ENCODE measurements at places on chromosomes 3 and 15. TPM values are rescaled to one million over a fixed set of nuclear protein-coding genes. Genes with fewer than 3 reads are reported as not detected.

The CPNE9 gene
- total RNA-seq = not detected

The HESX1 gene
- not detected for total RNA-seq

The KCNAB1 gene
- total RNA-seq = 15.1 TPM

The SERPINI2 gene
- total RNA-seq = not detected

The TEX55 gene
- total RNA-seq = not detected

The PEX11A gene
- total RNA-seq = 34.2 TPM

The KAT2B gene
- total RNA-seq = 10.5 TPM

The CHDH gene
- 0.53 TPM for total RNA-seq

The GOLGA8S gene
- total RNA-seq = not detected

The MASP1 gene
- total RNA-seq = 2.6 TPM

The SYNPR gene
- not detected for total RNA-seq

The CCDC33 gene
- not detected for total RNA-seq

The KLHL40 gene
- total RNA-seq = not detected

The CDHR4 gene
- total RNA-seq = not detected

The SAMMSON gene
- 2.2 TPM for total RNA-seq

The ZNF609 gene
- total RNA-seq = 16.0 TPM

DNA sequence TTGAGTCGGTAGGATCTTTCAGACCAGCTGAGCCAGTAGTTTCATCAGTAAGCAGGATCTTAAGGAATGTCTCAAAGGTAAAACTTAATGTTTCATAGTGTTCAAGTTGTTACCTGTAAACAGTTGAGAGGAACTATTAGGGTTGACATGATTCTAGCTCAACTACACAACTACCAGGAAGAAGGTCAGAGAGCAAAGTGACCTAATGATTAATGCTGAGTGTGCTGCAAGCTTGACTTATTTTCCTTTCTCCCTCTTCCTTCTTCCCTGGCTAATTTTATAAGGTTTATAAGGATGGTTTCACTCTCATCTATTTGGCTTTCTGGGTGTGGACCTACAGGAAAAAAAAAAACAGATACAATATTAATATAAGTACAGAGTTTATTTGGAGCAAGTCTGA is 30.2 kb upstream of the LHFPL4 start:
- no peak for DNase-seq

- DNase-seq = no peak
These were observed 628.2 kb upstream of the CFAP20DC start for GRCh38 chr3:59677747-59678702.

DNA sequence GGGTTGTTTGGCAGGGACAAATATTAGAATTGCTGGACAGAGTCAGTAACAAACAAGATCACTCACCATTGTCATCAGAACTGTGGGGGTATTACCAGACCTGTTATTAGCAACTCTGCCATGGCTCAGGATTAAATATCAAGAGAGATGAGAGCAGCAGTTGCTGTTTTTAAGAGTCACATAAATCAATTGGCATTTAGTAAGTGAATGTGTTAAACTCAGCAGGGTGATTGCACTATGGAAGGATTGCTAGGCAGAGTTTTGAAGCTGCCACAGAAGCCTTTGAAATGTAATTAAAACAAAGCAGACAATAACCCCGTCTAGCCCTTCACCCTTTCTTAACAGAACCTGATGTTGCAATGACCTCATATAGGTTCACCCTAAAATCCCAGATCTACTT is 238.8 kb downstream of the GAP43 start:
- DNase-seq = no peak

GRCh38 chr3:148106062-148106461 is 591.6 kb upstream of the AGTR1 start:
- DNase-seq = no peak

DNA sequence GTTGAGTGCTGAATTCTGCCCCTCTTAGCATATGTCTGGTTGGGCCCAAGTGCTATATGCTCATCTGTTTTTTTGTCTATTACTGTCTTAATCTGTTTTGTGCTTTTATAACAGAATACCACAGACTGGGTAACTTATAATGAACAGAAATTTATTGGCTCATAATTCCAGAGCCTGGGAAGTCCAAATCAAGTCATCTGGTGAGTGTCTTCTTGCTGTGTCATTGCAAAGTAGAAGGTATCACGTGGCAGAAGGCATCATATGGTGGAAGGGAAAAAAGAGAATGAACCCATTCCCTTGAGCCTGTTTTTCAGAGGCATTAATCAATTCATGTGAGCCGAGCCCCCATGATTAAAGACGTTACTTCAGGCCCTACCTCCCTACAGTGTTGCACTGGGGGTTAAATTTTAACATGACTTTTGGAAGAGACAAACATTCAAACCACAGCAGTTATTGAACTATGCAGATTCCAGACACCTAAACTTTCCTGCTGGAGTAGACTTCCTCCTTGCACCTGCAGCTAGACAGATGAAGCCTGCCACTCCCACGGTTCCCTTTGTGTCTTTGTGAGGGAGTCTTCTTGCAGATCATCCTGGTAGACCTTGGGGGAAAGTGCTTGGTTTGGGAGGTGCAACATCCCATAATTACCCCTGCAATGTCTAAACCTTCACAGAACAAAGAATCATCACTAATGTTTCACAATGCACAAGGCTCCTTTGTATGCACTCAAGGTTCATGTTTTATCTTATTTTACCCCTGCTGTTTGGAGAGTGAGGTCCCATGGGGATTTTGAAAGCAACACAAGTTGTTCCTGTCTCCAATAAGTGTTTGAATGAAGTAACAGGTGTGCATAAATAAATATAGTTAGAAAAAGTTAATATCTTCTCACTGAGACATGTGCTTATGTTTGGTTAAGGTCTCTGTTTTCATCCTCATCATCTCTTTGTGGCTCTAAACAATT is 64.7 kb upstream of the XCR1 start:
- DNase-seq = no peak

GRCh38 chr3:138460536-138461205 is 26.3 kb downstream of the ESYT3 start:
- DNase-seq = peak; percentile 51

DNA sequence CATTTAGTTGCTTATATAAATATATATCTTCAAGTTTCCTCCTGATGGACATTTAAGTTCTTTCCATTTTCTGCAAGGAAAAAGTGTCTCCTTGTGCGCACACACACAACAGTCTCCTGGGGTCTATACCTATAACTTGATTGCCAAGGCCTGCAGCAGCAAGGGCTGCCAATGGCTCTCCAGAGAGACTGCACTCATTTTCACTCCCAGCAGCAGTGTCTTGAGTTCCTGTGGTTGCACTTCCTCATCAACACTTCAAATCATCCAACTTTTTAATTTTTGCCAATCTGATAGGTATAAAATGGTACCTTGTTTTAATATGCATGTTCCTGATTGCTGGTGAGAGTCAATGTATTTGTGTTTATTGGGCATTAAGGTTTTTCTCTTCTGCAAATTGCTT is 23.1 kb downstream of the TNFAIP8L3 start:
- DNase-seq = no peak

DNA sequence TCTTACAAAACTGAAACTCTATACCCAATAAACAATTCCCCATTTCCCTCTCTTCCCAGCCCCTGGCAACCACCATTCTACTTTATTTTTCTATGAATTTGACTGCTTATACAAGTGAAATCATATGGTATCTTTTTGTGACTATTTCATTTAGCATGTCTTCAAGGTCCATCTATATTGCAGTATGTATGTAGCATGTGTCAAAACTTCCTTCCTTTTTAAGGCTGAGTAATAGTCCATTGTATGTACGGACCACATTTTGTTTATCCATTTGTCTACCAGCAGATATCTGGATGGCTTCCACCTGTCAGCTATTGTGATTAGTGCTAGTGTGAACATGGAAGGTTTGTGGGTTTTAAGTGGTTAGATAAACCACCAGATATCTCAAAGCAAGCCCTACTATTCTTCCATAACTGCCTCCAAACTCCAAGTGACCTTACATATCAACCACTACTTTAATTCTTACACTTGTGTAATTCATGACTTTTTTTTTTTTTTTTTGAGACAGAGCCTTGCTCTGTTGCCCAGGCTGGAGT is 134.7 kb downstream of the TMCC1 start:
- DNase-seq = no peak

DNA sequence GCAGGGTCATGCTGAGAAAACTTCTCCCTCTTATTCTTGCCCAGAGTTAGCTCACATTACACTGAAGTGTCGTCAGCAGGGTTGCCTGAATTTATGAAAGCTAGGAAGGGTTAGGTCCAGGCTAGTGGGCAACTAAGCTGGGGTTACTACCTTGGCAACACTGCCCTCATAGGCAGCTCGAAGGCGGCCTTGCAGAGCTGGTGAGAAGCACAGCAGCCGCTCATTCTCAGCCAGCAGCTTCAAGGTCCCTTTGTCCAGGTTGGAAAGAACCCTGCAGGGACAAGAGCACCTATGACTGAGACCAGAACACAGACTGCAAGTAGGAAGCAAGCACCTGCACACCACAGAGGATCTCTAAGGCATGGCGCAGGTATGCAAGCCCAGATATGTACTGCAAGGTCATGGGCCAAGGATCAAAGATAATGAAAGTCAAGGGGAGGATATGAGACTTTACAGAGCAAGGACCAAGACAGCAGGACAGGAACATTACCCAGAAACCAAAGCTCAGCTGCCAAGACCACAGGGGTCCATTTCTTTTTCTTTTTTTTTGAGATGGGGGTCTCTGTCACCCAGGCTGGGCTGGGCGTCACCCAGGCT is 2.8 kb downstream of the CDAN1 start:
- DNase-seq = no peak

GRCh38 chr3:43923104-43923882 is 232.6 kb downstream of the ABHD5 start:
- DNase-seq = no peak

- DNase-seq = no peak
These were observed 3.3 kb upstream of the CNTN3 start for GRCh38 chr3:74617776-74618175.

DNA sequence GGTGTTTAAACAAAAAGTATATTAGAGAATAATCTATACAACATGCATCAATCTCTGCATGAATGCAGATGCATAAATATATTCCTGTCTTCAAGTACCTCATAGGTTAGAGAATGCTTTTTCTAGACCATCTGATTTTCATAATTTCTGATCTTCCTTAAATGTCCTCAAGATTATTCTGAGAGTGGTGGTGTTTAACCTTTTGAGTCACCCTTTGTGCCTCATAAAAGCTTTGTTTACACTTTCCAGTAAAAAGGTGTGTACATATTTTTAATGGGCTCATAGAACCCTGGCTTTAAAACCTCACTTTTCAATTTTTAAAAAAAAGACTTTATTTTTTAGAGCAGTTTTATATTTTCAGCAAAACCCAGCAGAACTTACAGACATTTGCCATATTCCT is 41.0 kb upstream of the ABHD10 start:
- DNase-seq = no peak

- no peak for DNase-seq
These were observed 325.9 kb downstream of the MECOM start for GRCh38 chr3:169337500-169338078.

DNA sequence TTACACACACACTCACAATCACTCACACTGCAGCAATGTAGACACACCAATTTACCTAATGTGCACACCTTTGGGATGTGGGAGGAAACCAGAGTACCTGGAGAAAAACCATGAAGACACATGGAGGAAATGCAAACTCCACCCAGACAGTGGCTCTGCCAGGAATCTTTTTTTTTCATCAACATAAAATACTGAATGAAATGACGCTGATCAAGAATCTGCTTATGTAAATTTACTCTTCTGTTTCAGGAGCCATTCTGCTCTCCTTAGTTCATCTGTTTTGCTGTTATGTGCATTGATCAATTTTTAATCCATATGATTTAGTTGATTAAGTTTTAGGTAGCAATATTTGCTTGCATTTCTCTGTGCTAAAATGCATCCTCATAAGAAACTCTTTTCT is 414.2 kb upstream of the CCDC54 start:
- no peak for DNase-seq

DNA sequence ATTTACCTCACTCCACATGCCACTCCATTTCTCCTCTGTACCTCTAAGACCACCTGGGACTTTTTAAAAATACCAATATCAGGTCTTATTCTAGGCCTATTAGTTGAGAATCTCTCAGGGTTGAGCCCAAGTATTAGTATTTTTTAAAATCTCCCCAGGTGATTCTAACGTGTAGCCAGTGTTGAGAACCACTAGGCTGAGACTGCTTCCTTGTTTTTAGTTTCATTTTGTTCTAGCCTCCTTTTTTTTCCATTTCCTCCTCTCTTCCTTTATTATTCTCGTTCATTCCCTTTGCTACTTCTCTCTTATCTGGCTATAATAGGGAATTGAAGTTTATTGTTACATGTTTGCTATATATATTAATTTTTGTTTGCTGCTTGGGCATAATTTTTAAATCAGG is 217.8 kb upstream of the CD96 start:
- no peak for DNase-seq

- DNase-seq = no peak
These were observed 17.4 kb downstream of the FAN1 start for GRCh38 chr15:30921106-30921505.

- DNase-seq = no peak
These were observed 5.1 kb upstream of the PPP4R2 start for GRCh38 chr3:72991522-72991921.

DNA sequence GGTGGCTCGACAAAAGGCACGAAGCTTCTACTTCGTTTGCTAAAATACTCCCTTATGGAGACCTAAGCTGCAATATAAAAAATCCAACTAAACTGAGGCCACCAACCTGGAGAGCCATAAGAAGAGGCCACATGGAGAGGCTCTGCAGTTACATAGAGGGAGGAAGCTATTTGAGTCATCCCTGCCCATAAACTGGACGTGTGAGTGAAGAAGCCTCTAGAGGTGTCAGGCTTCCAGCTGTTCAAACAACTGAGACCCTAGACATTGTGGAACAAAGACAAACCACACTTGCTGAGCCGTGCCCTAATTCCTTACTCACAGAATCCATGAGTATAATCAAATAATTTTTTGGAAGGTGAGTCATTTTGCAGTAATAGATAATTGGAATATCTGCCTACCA is 50.2 kb upstream of the GMNC start:
- no peak for DNase-seq

DNA sequence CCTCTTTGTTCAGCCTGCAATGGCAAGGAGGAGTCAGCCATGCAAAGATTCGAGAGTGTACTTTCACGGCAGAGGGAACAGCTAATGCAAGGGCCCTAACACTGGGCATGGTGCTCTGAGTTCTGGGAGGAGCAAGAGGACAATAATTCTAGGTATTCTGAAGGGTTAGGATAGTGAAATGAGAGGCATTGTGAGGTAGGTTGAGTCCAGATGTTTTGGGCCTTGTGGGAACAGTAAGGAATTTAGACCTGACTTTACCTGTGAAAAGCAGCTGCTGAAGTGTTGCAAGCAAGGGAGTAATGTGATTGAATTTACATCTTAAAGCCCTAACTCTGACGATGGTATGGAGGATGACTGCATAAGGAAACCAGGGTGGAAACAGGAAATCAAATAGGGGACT is 211.6 kb downstream of the CNTN3 start:
- DNase-seq = no peak

GRCh38 chr15:99123713-99124451 is 19.0 kb downstream of the SYNM start:
- DNase-seq = peak; percentile 64

Data from ascending aorta (tissue), 2 donors.